ENCODE measurements at places on chromosomes 7 and 10.

DNA sequence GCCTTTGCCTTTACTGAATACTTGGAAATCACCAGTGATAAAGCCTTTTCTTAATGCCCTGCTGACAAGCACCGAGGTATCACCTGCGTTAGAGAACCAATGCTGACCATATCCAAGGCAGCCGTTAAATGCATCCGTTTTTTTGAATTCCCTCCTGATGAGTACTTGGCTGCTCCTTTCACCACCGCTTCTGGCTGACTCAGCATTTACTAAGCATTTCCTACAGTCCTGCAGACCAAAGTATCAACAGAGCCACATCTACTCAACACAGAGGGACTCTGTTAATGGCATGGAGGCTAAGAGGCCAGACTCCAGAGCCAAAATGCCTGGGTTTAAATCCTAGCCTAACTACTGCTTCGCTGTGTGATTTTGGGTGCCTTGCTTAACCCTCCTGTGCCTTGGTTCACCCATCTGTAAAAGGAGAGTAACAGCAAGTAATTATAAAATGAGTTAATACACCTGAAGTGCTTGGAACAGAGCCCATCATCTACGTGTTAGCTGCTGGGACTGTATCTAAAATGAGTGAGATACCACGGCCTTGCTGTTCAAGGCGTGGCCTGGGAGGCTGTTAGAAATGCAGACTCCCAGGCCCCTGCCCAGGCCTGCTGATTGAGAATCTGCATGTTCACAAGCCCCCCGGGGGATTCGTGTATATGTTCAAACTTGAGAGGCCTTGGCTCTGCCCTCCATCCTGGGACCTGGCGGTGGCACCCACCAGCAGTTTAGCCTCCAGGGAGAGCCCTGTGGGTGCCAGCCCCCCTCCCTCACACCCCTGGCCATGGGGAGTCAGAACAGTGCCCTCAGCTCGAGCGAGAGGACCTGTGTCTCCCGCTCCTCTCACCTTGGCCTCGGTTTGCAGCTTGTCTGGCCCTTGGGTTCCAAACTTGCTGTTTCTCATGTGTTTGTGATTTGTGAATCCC lies 30.8 kb upstream of the EFCAB10 start:
- DNase-seq: no peak

DNA sequence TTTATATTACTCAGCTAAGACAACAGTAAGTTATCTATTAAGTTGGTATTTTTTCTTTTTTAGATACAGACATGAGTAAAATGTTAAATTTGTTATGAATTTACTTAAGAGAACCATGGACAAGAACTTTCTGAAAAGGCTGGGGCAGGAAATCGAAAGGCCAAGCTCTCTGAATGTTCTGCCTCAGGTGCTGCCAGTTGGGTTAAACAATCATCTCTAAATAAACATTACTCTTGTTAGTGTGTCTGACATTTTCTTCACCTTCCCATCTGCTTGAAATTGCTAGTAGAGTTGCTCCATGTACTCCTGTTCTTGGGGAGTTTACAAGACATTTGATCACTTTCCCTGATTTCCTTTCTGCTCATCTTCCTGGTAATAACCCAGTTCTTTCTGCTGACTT lies 87.5 kb downstream of the ANKRD7 start:
- no peak for DNase-seq

- DNase-seq: no peak
These were observed 13.2 kb downstream of the ZNF488 start for GRCh38 chr10:47370878-47371277.

DNA sequence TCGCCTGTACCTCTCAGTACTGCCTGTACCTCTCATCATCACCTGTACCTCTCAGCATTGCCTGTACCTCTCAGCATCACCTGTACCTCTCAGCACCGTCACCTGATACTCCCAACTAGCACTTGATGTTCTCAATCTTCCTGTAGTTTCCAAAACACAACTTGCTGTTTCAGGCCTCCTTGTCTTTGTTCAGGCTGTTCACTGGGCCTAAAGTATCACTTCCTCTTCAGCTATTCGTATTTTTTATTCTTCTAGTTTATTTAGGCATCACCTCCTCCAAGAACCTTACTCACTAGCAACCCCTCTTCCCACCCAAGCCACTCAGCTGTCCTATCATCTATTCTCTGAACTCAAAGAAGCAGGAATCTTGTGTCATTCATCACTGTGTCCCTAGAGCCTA lies 24.1 kb downstream of the OR6B1 start:
- DNase-seq: no peak

DNA sequence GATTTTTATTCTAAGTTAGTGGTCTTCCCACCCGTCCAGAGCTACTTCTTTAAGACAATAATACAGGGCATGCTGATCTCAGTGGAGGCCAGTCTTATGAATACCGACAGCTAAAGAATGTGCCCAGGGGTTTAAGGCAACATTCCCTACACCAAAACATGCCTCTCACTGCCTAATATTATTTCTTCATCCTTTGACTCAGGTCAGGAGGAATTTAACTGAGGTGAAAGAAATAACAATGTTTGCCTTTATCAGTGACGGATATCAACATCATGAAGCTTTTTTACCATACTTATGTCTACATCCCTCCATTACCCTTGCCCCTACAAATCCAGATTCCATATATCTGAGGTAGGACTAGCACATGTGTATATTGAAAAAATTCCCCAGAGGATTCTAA lies 33.3 kb upstream of the TES start:
- no peak for DNase-seq

DNA sequence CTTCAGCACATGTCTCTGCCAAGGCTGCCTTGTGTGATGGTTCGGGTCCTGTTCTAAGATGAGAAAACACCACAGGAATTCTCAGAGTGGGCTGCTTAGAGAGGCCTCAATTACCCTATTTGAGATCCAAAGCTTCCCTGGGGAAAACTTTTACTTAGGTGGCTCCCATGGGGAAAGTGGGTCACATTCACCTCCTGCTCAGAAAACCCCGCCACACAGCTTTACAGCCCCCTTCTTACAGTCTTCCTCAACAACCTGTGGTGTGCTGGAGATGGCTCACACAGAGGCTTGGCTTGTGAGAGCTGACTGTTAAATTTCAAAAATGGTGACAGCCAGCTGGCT lies 36.6 kb upstream of the KCNIP2 start:
- no peak for DNase-seq

GRCh38 chr10:48667960-48668590 lies 16.6 kb upstream of the WDFY4 start:
- DNase-seq: no peak

DNA sequence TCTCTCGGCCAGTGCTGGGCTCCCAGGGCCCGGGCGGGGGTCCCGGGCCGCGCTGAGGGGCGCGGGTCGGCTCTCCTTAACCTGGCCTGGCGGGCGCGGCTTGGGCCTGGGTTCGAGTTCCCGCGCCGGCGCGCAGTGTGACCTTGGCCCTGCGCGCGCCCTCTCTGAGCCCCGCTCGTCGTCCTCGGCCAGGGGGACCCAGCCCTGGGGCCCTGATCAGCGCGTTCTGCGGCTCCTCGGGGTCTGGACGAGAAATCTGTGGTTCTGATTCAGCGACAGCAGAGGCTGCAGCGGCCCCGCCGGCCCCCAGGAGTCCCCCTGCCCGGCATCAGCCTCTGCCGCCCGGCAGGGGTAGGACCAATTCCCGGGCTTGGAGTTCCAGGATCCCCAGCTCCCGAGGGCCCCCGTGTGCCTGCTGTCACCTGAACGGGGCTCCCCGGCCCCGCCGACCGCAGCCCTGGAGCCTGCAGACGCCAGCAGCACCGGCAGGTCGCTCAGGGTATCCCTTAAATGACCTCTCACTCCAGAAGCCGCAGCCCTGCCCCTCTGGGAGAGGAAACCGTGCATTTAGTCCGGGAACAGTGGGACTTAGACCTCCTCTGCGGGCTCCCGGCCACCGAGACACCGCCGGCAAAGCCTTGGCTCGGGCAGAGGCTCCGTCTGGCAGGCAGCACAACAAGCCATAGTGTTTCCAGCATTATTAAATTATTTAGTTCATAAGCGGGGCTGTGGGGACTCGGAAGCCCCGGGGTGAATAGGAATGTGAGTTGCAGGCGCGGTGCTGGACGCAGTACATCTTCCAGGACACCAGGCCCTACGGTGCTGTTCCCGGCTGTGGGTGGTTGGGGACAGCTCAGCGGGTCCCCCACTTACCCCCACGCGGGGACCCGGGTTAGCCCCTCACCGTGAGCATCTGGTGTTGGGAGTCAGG lies 572 bp downstream of the CHST12 start:
- peak; percentile 40 for DNase-seq

GRCh38 chr7:2894118-2894940 lies 50.2 kb upstream of the GNA12 start:
- peak; percentile 49 for DNase-seq

- no peak for DNase-seq
These were observed 18.8 kb downstream of the BMPR1A start for GRCh38 chr10:86775056-86775869.

DNA sequence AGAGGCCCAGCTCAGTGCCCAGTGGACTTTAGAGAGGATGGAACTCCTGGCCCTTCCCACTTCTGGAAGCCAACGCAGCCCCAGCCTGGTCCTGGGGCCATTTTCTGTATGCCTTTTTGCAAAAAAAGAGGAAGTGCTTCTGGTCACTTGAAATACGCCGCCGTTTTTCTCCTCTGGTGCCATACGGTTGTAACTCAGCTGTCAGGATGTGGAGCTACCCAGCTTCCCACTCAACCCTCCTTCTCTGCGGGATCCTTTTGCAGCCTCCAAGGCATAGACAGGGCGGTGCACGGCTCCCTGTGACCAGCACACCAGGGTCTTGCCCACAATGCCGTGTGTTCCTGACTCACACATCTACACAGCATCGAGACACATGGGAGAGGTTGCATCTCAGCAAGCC lies 369.6 kb downstream of the TCERG1L start:
- no peak for DNase-seq

- DNase-seq: no peak
These were observed 339.7 kb downstream of the HGF start for GRCh38 chr7:81430150-81430549.

- DNase-seq: peak; percentile 18
These were observed 445 bp upstream of the ATRNL1 start for GRCh38 chr10:115092555-115093285.

- no peak for DNase-seq
These were observed 168.1 kb upstream of the PPP2R2D start for GRCh38 chr10:131732631-131733127.

GRCh38 chr10:46319389-46319788 lies 32.6 kb downstream of the ANTXRL start:
- DNase-seq: no peak

- no peak for DNase-seq
These were observed 102.7 kb upstream of the PRSS1 start for GRCh38 chr7:142646386-142647140.

GRCh38 chr10:80602881-80603280 lies 65.2 kb downstream of the SH2D4B start:
- no peak for DNase-seq

DNA sequence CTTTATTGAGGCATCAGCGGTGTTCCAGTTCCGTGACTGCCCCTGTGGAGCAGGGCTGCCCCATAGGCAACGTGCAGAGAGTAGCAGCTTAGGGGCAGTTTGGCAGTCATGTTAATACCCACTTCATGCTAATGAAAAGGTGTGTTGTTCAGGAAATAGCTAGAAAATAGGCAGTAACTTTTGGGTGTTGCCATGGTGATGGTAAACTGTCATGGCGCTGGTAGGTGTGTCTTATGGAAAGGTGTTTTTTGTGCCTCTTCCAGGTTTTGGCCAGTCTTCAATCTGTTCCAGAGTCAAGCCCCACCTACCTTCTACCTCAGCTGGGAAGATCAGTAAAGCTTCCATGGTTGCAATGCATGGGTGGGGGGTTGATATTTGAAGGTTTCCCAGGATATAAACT lies 36.3 kb upstream of the MINDY3 start:
- no peak for DNase-seq

- no peak for DNase-seq
These were observed 192.5 kb downstream of the ANK3 start for GRCh38 chr10:60197206-60197605.

Measured in stimulated activated CD4-positive, alpha-beta T cell treated with anti-CD3 and anti-CD28 coated beads, Interleukin-2, amount 100 ng/mL, for 24 hours (primary cell).